NCI-H510A (cell line): ENCODE measurements at places on chromosomes 2 and 18.

- no peak for DNase-seq
Observed at GRCh38 chr2:12948231-12948960, 231.7 kb downstream of the TRIB2 start.

GRCh38 chr18:71689416-71690160 is 854.6 kb downstream of the CBLN2 start:
- no peak for DNase-seq

DNA sequence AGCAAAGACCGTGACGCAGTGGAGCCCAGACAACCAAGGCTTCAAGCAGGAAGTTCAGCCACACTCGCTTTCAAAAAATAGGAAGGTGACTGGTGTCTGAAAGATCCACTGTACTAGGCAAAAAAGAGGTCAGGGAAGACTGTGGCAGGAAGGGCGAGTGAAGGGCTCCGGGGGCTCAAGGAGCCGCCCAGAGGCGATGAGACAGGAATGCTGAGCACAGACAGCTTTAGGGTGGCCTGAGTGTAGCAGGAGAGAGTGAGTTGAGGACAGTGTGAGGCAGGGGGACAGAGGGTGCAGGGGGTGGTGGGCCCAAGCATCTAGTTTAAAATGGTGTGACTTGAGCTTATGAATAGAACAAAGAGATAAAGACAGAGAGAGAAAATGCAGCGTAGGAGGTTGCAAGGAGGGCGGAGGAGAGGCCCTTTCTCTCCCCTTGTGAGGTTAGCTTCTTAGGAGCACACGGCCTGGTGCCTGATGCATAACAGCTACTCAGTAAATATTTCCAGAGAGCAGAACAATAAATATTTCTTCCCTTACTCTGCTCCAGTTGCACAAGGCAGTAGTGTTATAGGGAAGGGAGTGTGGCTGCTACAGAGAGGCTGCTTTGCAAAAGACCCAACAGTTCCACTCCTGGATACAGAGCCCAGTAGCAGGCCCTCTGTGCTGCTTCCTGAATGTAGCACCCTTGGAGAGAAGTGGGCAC is 789.7 kb upstream of the RAB6C start:
- no peak for DNase-seq

DNA sequence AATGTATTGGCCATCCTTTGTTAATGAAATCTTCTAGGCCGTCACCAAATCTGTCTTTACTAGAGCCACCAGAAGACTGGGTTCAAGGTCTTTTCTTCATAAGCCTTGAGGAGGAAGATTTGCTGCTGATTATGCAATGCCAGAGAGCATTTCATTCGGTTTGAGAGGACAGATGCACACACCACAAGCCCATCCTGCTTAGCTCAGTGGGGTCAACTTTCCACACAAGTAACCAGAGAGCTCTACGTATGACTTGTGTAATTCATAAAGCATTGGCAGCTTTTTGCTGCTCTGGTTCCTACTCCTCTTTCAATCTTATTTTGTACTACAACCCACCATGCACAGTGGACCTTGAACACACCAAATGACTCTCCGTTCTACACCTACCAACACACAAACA is 106.9 kb downstream of the OSR1 start:
- DNase-seq, result no peak

DNA sequence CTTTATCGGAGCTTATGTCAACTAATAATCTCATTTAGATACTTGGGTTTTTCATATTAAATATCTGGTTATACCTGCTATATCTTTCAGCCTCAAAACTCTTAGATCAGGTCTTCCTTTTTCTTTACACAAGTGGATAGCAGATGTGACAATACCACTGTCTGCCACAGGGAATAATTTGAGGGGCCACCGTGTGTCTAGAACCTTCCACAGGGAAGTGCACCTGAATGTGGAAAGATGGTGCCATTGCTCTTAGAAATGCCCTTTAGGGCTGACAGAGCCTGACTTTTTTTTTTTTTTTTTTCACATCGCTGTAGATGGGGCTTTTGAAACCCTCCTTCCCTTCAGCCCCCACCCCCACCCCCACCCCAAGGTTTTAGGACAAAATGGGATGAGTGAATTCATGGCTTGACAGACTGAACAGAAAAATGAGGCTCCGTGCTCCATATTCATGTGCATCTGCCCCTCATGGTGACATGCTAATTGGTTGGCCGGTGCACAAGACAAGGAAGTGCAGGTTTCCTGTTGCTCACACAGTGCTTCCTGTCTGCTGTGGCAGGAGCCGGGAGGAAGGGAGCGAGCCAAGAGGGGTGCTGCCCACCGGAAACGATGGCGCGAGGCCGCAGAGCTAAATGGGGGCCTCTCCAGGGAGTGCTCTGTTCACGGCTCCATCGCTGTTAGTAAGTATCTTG is 246.0 kb downstream of the LDLRAD4 start:
- DNase-seq, result no peak

- DNase-seq, result peak; percentile 26
Observed at GRCh38 chr2:28326469-28326805, 66.2 kb upstream of the FOSL2 start.

DNA sequence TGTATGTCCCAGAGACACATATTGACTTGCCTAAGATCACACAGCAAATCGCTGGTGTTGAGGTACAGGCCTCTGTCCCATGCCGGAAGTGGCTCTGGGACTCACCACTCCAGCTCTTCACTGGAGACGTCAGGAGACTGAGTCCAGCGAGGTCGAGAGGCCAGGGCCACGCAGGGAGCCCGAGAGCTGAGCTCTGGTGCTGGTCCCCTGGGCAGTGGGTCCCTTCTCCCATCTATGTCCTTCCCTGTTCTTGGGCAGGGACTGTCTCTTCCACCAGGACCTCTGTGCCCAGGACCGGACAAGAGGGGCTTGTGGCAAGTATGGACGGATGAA is 62.4 kb upstream of the TWIST2 start:
- DNase-seq, result no peak

DNA sequence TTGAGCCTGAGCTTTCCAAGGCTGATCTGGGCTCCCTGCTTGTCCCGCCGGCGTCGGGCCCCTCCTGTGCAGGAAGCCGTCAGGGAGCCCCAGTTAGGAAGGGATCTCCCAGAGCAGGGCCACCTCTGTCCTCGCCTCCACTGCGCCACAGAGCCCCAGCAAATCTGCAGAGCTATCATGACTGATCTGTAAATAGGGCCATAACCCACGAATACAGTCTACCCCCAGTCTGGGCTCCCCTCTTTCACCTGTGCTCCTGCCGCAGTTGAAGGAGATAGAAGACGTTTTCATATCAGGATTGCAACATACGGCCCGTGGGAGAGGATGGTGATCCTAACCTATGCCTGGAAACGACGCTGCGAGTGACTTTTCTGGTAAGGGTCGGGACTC is 138.7 kb downstream of the PTGR3 start:
- DNase-seq, result no peak
